ENCODE measurements at places on chromosomes 7 and 10.

DNA sequence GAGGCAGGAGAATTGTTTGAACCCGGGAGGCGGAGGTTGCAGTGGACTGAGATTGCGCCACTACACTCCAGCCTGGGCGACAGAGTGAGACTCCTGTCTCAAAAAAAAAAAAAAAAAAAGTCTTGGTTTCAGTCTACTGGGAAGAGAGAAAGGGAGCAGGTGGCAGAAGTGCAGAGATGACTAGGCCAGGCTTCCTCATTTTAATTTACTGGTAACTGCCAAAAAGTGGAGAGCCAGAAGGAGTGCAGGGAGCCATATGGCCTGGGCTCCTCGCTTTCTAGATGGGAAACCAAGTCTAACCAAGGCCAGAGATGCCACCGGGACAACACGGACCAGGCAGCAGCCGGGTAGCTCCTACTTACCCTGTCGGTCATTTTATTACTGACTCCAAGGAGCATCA is 12.2 kb downstream of the SEPHS1 start:
- no peak for DNase-seq

- DNase-seq = no peak
Observed at GRCh38 chr10:11553773-11554381, 57.6 kb downstream of the USP6NL start.

DNA sequence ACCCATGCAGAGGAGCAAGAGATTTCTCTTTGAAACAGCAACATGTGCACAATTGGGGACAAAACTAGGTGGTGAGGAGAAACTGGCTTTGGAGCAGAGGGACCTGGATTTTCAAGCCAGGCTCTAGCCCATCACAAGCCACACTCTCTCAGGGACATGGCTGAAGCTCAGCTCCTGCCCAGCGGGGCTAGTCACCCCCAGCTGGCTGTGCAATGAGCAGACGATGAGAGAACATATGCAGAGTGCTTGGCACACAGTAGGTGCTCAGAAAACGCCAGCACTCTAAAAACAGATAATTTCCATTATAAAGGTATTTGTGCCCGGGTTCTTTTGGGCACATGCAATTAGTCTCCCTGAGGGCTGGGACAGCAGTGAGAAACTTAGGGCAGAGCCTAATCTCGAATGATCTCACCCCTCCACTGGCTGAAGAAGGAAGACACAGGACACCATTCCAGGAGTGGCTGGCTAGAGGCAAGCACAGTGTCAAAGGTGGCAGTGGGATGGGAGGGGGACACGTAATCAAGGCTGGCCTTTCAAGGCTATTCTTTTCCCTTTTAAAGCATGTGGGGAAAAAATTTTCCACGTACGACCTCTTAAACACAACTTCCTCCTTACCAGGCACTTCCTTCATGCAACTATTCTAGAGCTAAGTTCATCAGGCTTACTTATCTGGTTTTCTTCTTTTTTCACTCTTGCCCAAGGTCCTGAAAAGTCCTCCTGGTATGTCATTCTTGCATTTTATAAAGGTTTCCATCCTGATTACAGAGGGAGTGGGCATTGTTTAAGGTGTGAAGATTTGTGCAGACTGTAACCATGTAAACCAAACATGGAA is 15.1 kb downstream of the FAM53B start:
- DNase-seq = no peak

- DNase-seq = no peak
Observed at GRCh38 chr10:89428877-89429276, 14.5 kb downstream of the IFIT5 start.

- no peak for DNase-seq
Observed at GRCh38 chr7:24597014-24597413, 23.8 kb downstream of the PALS2 start.

DNA sequence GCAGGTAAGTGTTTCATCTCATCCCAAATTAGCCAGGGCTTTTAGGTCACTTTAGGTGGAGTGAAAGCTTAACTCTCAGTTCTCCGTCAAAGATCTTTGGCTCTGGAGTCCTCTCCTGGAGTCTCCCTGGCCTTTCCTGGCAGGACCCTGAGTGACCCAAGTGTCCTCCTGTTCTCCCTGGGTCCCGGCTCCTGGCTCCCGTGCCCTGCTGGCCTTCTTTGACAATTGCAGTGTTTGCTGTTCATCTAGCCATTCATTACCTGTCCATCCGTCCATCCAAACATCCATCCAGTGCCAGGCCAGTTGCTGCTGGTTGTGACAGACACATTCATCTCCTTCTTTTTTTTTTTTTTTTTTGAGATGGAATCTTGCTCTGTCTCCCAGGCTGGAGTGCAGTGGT is 6.2 kb upstream of the TPST1 start:
- no peak for DNase-seq

DNA sequence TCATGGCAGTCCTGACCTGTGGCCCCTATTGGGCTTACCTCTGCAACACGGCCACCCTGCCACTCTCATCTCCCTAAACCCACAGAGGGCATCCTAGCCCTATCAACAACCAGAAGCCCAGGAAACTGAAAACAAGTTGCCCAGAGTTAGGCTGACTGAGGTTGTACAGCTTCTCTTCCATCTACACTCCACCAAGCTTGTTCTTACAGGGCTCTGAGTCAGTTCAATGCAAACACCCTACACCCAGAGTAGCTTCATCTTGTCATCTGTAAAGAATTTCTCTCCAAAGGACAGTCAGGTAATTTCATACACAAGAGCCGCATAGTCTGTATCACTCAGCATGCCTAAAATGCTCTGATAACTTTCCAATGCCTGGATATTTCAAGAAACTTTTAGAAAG is 175.4 kb downstream of the ARID5B start:
- no peak for DNase-seq

DNA sequence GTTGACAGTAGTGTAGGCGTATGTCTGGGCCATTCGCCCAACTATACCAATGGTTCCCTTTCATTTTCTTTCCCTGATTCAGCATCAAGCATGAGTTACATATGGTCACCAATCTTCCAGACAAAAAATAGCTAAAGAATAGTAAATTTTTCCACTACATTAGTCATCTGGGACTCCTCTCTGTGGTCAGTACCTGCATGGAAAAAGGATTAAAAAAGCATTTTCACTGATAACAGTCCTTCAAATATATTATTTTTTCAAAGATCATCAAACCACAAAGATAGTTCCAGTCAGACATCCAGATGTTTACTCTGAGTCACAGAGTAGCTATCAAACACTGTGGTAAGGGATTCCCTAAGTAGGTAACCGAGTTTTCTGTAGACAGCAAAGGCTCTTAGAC is 302.6 kb upstream of the SEMA3D start:
- DNase-seq = no peak

DNA sequence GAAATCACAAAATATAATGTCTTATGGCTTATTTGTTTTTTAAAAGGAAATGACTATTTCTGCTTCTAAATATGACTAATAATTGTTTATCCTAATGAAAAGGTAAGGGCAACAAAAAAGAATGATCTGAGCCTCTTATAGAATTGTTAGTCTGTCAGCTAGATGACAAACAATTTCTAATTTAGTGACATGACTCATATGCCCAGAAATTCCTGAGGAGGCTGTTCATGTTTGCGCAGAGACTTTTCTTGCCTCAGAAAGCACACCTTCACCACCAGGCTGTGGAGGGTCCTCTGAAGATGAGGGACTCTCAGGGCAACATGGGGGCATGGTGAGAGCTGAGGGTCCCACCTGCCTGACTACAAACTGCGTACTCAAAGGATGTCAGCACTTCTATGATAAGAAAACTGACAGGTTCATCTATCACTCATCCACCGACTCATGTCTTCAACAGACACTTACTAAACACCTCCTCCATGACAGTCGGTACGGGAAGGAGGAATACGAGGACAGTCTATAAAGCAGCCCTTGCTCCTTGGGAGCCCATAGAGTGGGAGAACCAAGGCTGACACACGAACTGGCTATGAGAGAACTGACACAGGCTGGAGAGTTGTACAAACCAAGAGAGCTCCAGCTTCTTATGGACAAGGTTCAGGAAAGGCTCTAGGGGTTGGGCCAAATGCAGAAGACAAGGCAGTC is 102.0 kb downstream of the PKD1L1 start:
- DNase-seq = no peak

- no peak for DNase-seq
Observed at GRCh38 chr7:96718107-96719003, 8.7 kb upstream of the SEM1 start.

DNA sequence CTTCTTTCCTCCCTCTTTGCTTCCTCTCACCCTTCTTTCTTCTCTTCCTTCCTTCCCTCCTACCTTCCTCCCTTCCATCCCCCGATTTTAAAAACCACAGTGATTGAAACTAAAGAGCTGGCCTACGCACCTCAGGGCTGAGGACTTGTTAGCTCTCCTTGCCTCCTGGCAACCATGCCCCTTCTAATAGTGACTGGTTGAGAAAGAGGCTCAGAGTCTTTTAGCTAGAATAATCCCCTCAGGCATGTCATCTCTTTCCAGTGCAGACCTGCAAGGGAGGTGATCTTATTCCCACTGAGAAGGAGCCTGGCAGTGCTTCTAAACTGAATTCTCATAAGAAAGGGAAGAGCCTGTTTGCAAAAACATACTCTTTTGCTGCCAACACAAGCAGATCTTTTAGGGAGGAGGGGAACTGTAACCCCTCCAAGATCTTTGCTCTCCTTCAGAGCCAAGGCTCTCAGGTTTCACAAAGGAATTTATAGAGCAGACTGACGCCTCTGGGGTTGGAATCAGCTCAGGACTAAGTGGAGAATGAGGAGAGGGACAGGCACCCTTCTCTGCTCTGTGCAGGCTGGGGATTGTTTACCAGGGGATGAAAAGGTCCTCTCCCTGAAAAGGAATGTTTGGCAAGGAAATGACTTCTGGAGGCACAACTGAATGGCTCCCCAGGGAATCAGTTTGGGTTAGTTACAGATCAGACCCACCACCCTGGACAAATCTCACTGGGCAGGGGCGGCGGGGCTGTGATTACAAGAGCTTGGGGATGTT is 9.4 kb upstream of the ANKRD1 start:
- DNase-seq = no peak

GRCh38 chr10:74153123-74153522 is 2.1 kb downstream of the ADK start:
- DNase-seq = no peak

DNA sequence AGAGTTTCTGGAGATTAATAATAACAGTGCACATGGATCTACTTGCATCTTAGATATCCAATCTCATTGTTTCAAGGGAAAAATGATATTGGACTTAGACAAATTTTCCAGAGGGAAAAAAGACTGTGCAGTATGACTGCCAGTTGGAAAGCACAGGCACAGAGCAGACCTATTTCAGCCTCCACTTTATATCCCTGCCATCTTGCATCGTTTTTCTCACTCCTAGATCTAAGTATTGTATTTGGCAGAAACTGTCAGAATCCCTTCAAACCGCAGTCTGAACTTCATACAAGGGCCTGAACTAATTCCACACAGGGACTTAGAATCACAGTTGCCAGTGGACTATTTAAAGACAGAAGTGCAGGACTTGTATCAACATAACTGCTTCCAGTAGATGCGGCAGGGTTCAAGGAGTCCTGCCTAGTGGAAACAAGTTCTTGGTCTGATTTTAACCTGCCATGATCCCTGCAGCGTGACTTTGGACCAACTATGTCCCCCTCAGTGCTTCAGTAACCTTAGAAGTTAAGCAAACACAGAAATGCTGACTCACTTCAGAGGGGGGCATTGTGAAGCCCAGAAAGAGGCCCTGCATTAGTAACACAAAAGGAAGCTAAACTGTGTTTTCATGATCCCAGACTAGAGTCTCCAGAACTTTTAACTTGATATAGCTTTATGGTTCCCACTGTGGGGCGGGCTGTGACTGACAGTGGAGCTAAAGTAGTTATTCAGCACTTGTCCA is 95.7 kb upstream of the PALS2 start:
- no peak for DNase-seq

- DNase-seq = no peak
Observed at GRCh38 chr7:157228864-157229422, 90.2 kb downstream of the UBE3C start.

GRCh38 chr7:36942541-36942940 is 218.2 kb upstream of the AOAH start:
- no peak for DNase-seq

- DNase-seq = no peak
Observed at GRCh38 chr10:114856544-114857287, 35.1 kb downstream of the FHIP2A start.

- DNase-seq = no peak
Observed at GRCh38 chr10:87850742-87851205, 12.6 kb downstream of the KLLN start.

DNA sequence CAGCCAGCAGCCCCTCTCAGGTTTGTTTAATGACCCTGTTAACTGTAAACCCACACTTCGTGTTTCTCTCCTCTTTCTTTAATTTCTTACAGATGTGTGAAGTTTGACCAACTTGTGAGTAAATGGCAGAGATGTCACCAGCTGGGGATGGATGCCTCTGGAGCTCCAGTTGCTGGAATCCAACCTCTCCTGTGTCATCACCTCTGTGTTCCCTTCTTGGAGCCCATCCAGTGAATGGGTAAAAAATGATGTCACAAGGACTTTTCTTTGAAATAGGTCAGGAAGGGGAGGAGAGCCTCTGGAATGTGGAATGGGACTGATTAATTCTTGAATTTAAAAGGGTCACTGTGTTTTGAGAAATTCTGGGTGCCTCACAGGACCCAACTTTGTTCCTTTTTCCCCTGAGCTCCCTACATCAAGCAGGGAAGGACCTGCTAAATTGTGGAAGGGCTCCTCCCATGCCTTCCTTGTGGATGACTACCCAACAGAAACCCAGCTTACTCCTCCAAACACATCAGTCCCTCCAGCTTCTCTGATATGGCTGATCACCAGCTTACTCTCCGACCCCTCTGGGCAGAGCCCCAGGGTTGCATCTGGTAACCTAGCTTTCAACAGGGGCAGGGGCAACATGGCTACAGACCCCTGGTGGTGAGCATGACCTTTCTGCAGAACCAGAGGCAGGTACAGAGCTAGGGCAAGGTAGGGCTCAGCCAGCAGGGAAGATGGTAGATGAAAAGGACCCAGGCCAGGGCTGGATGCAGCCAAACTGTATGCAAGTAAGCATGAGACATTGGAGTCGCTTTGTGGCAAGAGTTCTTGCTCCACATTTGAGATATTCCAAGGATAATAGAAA is 67.5 kb downstream of the STRA8 start:
- DNase-seq = no peak

- DNase-seq = no peak
Observed at GRCh38 chr7:104572554-104572953, 244.2 kb downstream of the LHFPL3 start.

GRCh38 chr7:55730197-55730596 is 132.4 kb downstream of the SEPTIN14 start:
- no peak for DNase-seq

DNA sequence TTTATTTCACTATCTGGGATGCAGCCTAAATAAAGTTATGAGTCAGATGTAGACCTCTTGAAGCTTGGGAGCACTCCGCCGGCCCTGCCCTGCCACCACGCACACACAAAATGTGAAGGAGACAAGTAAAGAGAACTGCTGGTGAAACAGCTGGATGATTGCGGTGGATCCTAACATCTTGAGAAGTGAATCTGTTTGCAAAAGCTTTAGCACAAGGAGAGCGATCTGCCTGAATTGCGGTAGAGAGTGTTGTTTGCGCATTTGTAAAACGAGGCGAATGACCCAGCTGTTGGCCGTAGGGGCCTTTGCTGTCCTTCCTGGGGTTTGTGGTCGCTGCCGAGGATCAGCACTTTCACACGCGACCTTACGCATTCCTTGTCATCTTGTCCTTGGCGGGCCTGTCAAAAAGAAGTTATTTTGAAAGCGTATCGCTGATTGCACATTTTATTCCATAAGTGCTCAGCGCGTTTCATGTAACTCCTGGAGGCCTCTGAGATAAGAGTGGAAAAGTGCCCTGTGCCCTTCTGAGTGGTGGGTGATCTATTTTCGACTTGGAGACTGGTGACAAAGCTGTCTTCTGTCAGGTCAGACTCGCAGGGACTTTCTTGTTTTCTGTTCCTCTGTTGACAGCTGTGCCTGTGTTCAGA is 40.8 kb downstream of the RBM20 start:
- no peak for DNase-seq
